ENCODE measurements at places on chromosomes 12 and 14.

DNA sequence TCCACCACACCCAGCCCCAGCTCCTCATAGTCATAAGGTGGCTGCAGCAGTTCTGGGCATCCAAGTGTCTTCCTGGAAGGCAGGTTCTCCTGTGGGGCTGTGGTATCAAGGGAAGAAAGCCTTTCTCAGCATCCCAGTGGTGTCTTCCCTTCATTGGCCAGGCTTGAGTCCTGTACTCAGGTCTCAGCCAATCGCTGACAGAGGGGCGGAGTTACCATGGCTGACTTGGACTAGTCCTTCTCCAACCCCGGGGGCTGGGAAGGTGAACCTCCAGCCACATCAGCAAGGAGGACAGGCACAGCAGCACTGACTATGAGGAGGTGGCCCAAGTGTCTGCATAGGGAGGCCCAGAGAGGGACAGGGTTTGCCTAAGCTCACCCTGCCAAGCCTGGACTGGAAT lies 64.0 kb upstream of the SLC24A4 start:
- DNase-seq: no peak

- no peak for DNase-seq
These were observed 85.6 kb downstream of the MSRB3 start for GRCh38 chr12:65364046-65364445.

GRCh38 chr14:31992011-31992447 lies 85.1 kb upstream of the ARHGAP5 start:
- no peak for DNase-seq

GRCh38 chr14:67358924-67359774 lies 455 bp downstream of the ATP6V1D start:
- no peak for DNase-seq

DNA sequence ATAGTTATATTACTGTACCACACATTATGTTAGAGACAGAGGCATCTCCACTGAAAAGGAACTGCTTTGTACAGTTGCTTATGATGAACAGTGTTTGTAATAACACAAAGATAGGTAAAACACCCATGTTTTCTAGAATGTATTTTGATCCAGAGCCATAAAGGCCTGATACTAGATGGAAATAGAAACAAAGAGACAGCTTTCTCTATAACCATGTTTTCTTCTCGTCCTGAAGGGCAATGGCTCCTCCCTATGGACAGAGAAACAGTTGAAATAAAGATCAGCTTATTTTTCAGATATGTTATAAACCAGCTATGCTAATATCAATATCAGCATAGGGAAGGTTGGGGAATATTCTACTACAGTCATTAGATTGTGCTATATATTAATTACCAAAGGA lies 109.2 kb downstream of the ATXN7L3B start:
- DNase-seq: no peak

GRCh38 chr12:5907807-5908206 lies 37.3 kb downstream of the ANO2 start:
- no peak for DNase-seq

DNA sequence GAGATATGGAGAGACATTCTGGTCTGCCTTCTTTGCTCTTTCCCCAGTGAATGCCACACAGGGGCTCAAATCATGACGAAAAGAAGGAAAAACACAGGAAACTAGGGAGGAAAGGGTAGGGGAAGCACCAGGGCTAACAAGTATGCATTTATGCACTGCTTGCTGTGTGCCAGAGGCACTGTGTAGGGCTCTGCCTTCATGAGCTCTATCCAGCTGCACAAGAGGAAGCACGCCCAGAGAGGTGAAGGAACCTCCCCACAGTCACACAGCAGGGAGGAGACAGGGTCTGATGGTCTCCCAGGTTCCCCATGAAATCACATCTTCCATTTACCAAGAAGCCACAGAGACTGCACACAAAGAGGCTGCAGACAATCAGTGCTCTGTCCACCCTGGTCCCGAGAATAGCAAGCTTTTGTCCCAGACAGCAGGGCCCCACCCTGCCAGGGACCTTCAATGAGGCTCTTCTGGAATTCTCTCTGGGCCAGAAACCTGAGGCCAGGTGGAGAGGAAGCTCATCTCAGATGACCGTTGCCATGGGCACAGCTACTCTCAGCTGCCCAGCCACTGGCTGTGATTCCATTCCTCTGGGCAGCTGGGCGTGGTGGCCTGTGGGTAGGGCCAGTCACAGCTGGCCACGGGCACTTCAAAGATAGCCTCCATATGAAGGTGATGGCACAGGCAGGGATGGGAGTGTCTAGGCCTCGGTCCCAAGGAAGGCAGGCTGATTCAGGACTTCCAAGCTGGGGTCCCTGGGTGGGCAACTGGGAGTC lies 7.3 kb upstream of the TRPV4 start:
- DNase-seq: no peak

DNA sequence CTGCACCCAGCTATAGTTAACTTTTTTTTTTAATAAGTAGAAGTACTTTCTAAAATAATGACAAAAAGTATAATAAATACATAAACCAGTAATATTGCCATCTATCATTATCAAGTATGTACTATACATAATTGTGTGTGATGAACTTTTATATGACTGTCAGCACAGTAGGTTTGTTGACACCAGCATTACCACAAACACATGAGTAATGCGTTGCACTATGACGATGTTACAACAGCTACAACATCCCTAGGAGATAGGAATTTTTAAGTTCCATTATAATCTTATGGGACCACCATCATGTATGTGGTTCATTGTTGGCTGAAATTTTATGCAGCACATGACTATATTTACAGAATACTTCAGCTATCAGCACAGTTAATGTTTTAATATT lies 62.9 kb upstream of the VSX2 start:
- no peak for DNase-seq

DNA sequence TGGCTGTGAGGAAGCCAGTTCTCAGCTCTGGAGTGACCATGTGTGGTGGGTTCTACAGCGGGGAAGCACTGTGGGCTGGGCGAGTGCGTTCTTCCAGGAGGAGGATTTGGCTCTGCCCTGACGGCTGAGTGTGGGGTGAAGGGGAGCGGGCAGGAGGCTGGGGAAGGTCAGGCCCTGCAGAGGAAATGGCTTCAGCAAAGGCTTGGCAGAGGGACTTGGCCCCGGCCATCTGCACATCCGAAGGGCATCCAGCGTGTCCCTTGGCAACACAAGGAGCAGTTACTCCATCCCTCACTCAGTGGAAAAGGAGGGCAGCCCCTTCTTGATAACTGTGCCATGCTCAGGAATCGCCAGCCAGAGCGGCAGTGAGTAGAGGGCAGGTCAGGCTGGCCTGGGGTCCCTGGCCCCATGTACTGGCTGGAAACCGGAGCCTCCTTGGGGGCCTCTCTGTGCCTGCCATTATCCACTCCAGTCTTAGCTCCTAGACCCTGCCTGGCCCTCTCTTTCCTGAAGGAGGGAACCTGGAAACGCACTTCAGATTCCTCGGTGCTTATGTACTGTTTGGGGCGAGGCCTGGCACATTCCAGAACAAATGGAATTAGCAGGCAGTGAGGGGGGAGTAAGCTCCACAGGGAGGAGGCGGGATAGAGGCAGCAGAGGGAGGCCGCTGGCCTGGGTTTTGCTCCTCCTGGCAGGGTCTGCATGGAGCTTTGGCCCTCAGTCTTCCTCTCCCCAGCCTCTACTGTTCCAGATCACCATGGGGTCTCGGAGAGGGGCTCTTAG lies 133.6 kb upstream of the NCOR2 start:
- DNase-seq: no peak

DNA sequence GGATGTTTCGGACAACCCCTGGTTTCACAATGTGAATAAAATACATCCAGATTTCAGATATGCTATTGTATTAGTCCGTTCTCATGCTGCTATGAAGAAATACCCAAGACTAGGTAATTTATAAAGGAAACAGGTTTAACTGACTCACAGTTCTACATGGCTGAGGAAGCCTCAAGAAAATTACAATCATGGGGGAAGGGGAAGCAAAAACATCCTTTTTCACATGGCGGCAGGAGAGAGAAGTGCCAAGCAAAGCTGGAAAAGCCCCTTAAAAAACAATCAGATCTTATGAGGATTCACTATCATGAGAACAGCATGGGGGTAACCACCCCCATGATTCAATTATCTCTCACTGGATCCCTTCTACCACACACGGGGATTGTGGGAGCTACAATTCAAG lies 451.7 kb downstream of the MDGA2 start:
- DNase-seq: no peak

DNA sequence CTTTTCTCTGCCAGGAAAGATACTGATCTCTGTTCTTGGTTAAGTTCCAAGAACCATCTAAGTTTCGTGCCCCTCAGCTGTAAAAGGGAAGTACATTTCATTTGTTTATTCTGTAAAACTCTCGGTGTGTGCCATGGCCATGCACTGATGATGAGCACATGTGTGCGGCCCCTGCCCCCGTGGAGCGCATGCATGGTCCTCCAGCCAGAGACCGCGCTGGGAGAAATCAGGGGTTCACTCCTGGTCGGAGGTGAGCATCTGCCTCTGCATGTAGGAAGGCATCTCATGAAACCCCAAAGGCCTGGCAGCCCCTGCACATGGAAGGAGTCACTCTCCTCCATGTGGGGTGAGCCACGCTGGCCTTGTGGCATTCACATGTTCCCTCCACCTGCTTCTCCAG lies 102.5 kb upstream of the RTL1 start:
- no peak for DNase-seq

DNA sequence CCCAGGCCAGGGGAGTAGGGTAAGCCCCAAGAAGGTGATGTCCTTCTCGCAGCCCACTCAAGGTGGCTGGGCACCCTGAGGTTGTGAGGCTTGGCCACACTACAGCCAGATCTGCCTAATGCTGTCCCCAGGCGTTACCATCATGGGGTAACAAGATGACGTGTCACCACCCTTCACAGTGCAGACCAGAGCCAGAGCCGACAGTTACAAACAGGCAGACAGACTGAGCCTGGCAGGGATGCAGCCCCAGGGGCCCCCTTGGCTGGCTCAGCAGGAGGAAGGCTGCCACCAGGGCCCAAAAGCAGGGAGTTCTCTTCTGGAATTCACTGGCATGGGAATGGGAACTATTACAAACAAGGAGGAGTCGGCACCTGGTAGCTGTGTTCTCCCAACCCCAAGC lies 302.7 kb upstream of the NOS1 start:
- no peak for DNase-seq

DNA sequence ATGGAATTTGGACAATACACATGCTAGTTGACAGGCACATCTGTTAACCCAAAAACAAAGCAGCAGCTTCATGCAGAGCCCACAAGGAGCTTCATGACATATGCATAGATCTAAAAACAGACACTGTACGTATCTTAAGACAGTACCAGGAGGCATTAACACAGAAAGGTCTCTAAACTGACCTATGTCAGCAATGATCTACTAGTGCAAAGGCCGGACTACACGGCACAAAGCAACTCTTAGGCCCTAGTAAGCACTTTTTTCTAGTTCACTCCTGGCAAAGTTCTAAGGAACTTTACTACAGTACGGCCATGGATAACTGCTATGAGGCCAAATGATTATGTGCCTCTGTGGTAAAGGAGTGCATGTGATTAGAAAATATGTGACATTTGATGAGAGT lies 8.4 kb upstream of the KANSL2 start:
- no peak for DNase-seq

DNA sequence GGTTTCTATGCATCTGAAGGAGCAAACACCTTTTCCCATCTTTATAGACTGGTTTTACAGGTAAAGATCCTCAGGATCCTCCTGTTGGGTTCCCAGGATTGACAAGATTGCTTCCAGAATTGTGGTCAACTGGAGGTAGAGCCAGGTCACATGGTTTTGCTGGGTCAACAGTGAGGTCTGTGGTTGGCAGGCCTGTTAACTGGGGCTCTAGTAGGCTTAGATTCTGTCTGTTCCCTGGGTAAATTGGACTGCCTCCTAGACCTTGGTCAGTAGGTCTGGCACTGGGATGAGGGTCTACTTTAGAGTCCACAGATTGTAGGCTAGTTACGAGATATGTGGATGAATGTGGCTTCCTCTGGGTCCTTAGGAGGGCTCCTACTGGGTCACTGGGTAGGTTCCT lies 3.5 kb upstream of the PZP start:
- no peak for DNase-seq

- no peak for DNase-seq
These were observed 69.9 kb downstream of the SERPINA3 start for GRCh38 chr14:94682061-94682516.

DNA sequence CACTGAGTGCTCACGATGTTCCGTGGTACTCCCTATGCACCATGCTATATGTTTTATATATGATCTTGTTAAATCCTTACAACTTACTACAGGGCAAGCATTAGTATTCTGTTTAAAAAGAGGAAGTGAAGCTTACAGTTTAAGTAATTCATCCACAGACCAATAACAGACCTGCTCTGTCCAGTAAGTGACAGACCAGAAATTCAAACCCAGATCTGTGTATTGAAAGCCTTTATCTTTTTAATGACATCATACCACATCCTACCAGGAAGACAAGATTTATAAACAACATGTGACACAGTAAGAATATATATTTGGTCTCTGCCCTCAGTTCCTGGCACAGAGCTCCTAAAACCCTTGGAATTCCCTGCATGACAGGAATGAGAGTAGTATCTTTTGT lies 206.5 kb downstream of the STXBP6 start:
- no peak for DNase-seq

DNA sequence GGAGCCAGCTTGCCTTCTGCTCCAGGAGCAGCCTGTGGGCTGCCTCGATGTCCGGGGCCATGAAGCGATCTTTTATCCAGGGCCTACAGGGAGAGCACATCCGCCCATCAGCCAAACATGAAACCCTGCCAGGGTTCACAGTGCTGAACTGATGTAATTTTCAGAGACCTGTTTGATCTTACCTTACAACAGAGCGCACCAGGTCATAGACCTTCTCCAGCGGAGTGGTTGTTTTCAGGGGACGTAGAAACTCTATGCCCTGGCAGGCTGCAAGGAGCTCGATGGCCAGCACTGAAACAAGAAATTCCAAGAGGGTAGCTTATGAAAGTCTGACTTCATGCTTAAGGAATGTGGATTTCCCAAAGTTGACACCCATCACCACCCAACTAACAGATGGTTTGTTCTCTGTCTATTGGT lies 19.7 kb downstream of the HAL start:
- no peak for DNase-seq

GRCh38 chr12:43109631-43110345 lies 442.2 kb downstream of the ADAMTS20 start:
- no peak for DNase-seq

DNA sequence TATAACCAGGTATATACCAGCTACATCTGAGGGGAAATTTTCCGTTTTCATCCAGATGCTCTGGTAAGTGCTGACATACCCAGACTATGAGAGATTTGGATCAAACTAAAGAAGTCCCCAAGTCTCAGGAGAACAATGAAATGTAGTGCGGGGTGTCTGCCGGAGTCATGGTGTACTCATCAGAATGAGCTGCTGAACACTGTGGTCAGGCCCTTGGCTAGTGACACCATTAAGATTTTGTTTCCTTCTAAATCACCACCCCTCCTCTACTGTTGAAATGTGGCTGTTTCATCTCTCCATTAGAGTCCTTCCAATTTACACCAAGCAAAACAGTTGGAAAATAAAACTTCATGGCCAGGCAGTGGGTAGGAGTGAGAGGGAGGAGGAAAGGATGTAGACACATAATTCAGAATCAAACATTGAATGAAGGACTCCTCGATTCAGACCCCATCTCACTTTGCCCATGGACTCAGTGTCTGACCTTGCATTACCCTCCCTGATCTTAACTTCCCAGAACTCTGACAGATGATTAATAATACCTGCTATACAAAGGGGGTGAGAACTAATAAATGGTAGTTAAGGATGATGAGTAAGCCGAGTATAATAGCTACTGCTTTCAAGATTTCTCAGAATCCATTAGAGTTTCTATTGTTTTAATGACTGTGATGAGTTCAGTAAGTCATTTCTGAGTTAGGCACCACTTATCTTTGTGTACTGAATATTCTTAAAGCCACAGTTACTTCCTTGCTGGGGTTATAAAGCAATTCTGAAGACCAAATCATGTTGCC lies 127.4 kb downstream of the CRADD start:
- no peak for DNase-seq
